Erythroblast (primary cell): ENCODE measurements at places on chromosomes 13 and 19.

- no peak for DNase-seq
Observed at GRCh38 chr13:91879360-91879759, 480.9 kb downstream of the GPC5 start.

GRCh38 chr19:38959618-38960017 is 15.9 kb downstream of the FBXO17 start:
- no peak for DNase-seq

- DNase-seq = no peak
Observed at GRCh38 chr13:105984236-105984635, 551.2 kb downstream of the EFNB2 start.

- no peak for DNase-seq
Observed at GRCh38 chr19:45340899-45341453, 426 bp downstream of the KLC3 start.

DNA sequence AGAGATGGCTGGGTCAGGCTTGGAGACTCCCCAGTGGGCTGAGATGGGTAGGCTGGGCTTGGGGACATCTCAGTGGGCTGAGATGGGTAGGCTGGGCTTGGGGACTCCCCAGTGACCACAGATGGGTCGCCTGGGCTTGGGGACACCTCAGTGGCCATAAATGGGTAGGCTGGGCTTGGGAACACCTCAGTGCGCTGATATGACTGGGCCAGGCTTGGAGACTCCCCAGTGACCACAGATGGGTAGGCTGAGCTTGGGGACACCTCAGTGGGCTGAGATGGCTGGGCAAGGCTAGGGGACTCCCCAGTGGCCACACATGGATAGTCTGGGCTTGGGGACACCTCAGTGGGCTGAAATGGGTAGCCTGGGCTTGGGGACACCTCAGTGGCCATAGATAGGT is 12.8 kb downstream of the IQCN start:
- no peak for DNase-seq

- DNase-seq = no peak
Observed at GRCh38 chr19:46392837-46393236, 20.5 kb downstream of the CCDC8 start.

GRCh38 chr19:2661615-2662014 is 40.9 kb downstream of the GNG7 start:
- DNase-seq = peak; percentile 25

GRCh38 chr13:80572308-80572922 is 231.5 kb upstream of the SPRY2 start:
- DNase-seq = no peak

DNA sequence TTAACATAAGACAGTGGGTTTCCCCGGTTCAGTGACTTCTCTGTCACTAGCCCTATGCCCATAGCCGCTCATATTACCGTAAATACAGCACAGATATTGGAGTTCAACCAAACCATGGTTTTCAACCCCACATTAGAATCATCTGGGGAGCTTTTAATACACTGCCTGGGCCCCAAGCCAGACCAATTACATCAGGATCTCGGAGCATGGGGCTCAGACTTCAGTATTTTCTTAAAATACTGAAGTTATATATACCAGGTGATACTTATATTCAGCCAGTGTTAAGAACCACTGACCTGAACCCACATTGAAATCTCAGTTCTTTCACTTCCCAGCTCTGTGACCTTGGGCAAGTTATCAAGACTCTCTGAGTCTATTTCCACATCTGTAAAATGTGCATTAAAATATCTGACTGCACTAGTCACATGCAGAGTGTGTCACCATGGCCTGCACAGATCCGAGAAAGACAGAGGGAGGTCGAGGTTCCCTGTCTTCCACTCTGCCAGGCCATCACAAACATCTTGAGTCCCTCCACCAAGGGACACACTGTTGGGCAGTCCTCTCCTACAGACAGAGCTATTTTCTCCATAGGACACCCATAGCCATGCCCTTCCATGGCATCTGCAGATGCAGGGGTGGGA is 32.2 kb upstream of the IPO5 start:
- DNase-seq = no peak

DNA sequence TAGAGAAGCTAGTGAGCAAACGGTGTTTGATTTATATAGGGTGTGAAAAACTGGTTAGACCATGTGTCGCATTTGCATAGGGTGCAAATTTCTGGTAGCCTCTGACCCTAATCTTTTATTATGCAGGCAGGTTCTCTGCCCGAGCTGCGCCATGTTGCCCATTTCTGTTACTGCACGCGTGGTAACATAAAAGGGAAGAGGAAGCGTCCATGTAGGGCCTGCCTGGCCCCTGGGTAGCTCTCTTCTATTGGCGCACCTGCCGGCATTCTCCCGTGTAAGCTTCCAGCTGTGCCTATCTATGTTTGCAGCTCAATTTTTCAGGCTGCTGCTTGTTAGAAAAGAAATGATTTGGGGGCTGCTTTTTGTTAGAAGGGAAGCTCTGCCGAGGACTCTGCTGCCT is 14.0 kb upstream of the CD70 start:
- no peak for DNase-seq

GRCh38 chr19:22532388-22533300 is 101.5 kb upstream of the ZNF492 start:
- DNase-seq = no peak

GRCh38 chr13:25148402-25148771 is 23.7 kb downstream of the AMER2 start:
- DNase-seq = no peak
